ENCODE measurements at places on chromosomes 5 and 9.

DNA sequence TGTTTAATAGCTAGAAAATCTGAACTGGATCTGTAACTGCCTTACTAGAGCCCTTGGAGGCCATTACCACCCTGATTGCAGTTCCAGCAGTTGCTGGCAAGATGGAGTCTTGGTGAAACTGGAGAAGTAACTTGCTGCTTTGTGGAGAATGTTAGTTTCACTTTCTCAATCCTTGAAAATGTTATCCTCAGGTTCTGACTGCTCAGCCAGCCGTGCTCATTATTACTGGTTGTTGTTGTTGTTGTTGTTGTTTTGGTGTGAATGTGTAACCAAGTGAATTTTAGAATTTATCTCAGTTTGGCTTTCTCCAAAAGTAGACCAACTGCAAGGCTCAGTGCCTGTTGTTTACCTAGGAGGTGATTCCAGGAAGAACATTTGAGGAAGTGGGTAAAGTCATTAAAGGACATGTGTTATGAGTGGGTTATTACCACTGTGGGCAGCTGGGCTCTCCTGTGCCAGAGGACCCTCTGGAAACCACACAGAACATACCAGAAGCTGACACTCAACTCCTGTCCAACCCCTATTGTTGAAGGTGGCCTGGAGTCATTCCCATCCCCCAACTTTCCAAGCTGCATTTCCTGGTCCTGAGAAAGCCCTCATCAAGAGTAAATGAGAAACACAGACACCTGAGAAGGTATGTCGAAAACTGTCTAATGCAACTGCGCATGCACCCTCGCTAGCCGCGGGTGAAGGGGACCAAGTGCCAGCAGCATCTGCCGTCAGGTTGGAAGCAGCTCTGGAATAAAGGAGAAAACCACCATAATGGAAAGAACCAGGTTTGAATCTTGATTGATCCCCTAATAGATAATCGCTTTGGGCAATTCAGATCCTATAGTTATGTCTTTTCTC lies 111.6 kb downstream of the CMYA5 start:
- no peaks in the 10 kb centered on the region for H3K27me3 ChIP-seq
- no peaks in the 10 kb centered on the region for H3K4me1 ChIP-seq
- no peak overlapping the region for H3K27ac ChIP-seq
- H3K4me3 ChIP-seq, result no peak overlapping the region
- no peak for DNase-seq
- no peaks in the 10 kb centered on the region for H3K36me3 ChIP-seq

- no peak overlapping the region for H3K4me3 ChIP-seq
- H3K27ac ChIP-seq, result no peak overlapping the region
- no peak for DNase-seq
- no peaks in the 10 kb centered on the region for H3K36me3 ChIP-seq
- no peaks in the 10 kb centered on the region for H3K27me3 ChIP-seq
These were observed 56.4 kb upstream of the GLIS3 start for GRCh38 chr9:4356306-4356705.

DNA sequence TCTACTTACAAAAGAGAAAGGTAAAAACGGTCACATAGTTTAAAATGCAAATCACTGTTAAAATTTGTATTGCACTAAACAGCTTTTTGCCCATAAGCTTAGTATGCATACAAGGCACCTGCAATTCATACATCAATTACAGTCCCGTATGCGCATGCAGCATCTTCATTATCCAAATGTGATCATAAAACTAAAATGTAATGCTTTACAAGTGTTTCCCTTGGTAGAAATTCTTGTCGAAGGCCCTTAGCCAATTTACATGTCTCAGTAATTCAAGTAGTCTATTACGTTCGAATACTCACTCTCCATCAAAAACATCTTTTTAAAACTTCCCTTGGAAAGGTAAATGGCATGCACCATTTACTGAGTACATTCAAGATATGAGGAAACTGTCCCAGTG lies 32.6 kb downstream of the TRPM6 start:
- H3K4me3 ChIP-seq, result no peak overlapping the region
- H3K27me3 ChIP-seq, result no peaks in the 10 kb centered on the region
- H3K27ac ChIP-seq, result no peak overlapping the region
- no peaks in the 10 kb centered on the region for H3K36me3 ChIP-seq
- no peak for DNase-seq

DNA sequence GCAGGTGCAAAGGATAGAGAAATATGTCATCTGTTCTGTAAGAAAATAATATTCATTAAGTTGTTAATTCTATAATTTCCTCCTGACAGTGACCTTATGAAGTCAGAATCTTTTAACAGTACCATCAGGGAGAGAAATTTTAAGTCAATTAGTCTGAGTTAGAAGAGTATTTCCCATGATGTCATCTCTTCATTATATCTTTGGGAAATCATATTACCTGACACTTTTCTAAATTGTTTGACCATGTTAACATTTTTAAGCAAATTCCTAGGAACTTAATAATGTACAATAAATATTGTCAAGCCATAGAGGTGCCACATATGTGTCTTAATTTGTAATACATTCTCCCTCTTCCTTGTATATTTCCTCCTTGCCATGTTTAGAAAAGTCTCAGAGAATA lies 124.4 kb upstream of the C6 start:
- no peak for DNase-seq
- no peak overlapping the region for H3K27ac ChIP-seq
- no peaks in the 10 kb centered on the region for H3K36me3 ChIP-seq
- H3K4me3 ChIP-seq, result no peak overlapping the region

- H3K4me1 ChIP-seq, result no peaks in the 10 kb centered on the region
- no peak overlapping the region for H3K27ac ChIP-seq
- no peaks in the 10 kb centered on the region for H3K36me3 ChIP-seq
- DNase-seq, result no peak
- H3K4me3 ChIP-seq, result no peak overlapping the region
- no peaks in the 10 kb centered on the region for H3K27me3 ChIP-seq
These were observed 42.2 kb downstream of the GPR107 start for GRCh38 chr9:130095872-130096271.

GRCh38 chr9:22165144-22165543 lies 156.0 kb upstream of the CDKN2B start:
- H3K27ac ChIP-seq, result no peak overlapping the region
- DNase-seq, result no peak
- H3K4me1 ChIP-seq, result no peaks in the 10 kb centered on the region
- no peaks in the 10 kb centered on the region for H3K27me3 ChIP-seq
- no peak overlapping the region for H3K4me3 ChIP-seq

Data from uterus (tissue), 4 donors.